ENCODE measurements at places on chromosomes 6 and 20. TPM values are rescaled to one million over a fixed set of nuclear protein-coding genes. Genes with fewer than 3 reads are reported as not detected.

Gene CD83
- total RNA-seq: 0.32 TPM

Gene ZBTB46
- total RNA-seq: 13.8 TPM

Gene PAK5
- total RNA-seq: not detected

Gene ZKSCAN4
- 5.2 TPM for total RNA-seq

Gene PARD6B
- total RNA-seq: 6.5 TPM

Measured in fibroblast of villous mesenchyme (primary cell).